Hematopoietic multipotent progenitor cell treated with erythropoietin and hydrocortisone succinate and interleukin-3 and kit ligand, for 8 days (in vitro differentiated cells): ENCODE measurements at places on chromosomes 3 and 15.

DNA sequence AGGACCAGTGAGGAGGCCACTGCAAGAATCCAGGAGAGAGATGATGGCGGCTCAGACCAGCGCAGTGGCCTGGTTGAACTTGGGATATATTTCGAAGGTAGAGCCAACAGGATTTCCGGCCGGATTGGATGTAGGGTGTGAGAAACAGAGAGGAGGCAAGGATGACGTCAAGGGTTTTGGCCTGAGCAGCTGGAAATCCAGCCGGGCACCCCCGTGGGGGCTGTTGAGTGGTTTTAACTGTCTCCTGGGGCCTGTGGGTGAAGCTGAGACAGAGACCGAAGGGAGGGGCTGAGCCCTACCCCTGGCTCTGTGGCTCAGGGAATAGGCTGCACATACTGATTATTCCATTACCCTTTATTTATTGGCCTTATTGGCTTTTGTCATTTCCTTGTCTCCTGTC, 45.7 kb downstream of the EXOG start:
- DNase-seq, result no peak

DNA sequence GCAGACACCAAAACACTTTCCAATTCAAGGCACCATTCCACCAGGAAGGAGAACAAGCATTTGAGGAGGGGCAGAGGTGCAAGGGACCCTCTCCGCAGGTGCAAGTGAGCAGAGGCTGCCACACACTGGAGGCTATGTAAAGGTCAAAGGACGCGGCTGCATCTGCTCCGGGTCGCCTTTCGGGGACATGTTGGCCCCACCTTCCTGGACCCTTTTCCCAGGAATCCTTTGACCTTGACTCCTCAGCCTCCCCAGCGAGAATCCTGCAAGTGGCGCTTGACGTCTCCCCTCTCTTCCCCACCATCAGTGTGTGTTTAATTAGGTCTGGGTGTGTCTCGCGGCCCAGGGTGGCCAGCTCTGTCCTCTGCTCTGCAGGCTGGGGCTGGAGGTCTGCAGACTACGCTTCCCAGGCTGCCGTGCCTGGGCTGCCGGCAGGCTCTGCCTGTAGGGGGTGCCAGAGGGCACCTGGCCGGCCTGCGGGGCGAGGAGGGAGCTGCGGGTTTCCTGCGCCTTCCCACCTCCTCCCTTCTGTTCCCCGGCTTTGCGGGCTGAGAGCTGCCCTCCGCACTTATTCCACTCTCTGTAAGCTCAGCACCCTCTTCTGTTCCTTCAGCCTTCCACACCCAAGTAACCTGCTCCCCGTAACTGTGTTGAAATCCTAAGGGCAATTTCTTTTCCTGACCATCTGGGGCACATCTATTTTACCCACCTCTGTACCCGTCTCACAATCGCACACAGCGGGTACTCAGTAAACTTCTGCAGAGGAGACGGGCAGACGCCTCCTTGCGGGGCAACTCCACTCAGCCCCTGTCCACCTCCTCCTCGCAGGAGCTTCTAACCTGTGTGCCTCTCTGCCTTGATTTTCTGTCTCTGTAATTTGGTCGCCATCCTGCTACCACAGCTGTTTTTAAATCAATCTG, 129.8 kb downstream of the NSMCE3 start:
- peak; percentile 29 for DNase-seq

- DNase-seq, result no peak
These were observed 374.3 kb downstream of the TIGIT start for GRCh38 chr3:114668099-114668498.

- DNase-seq, result no peak
These were observed 129.7 kb upstream of the UBE2E1 start for GRCh38 chr3:23676093-23676492.
